ENCODE measurements at places on chromosomes 7 and 10.

DNA sequence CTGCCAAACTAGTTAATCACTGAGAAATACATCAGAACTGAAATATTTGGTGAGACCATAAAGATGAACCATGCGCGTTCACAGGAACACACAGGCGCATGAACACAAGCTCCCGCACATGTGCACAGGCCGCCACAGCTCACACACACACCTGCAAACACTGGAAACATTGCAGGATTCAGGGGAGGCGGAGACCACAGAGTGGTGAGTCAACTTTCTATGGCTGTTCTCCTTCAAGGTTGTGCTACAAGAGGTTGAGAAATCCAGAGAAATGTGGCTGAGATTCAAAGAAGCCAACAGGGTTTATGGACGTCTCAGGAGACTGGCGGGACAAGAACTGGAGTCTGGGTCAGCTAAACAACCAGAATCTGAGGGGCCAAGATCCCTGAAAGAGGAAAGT is 17.8 kb downstream of the ESYT2 start:
- DNase-seq = peak; percentile 63

- DNase-seq = no peak
These were observed 125.8 kb upstream of the PTN start for GRCh38 chr7:137469191-137469811.

DNA sequence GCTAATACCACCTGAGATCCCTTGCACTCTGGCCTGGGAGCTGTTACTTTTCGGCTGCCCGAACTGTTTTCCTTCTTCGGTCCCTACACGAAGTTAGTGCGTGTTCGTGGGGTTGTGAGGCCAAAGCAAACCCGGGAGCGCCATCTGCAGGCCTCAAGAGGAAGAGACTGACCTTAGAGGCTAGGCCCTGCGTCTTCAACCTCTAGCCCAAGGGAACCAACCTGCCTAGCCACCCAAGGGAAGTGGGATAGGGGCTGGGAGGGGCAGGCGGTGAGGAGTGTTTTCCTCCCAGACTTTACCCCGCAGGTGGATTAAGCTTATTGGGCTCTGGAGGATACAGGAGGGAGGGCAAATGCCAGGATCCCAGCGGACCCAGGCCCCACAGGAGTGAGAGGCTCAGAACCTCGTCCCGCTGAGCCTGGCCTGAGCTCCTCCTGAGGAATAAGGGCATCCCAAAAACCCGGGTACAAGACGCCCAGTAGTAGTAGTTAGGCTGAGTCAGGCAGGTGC is 1.7 kb upstream of the PAX2 start:
- peak; percentile 41 for DNase-seq

DNA sequence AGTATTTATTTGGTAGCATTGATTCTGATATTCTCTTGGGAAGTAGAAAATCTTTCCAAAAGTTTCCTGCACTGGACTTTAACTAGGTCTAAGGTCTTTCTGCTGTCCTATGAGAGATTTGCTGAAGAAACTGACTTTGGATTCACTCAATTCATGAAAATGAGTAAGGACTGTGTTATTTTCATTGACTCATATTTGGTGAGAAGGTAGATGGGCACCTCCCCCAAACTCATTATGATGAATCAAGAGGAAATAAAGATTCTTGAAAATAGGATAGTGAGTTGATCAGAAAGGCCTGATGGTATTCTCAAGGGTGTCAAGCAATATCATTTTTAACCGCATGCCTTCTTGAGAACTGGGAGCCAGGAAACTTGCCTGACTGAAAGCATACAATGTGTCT is 110.3 kb downstream of the RNF133 start:
- DNase-seq = peak; percentile 6

DNA sequence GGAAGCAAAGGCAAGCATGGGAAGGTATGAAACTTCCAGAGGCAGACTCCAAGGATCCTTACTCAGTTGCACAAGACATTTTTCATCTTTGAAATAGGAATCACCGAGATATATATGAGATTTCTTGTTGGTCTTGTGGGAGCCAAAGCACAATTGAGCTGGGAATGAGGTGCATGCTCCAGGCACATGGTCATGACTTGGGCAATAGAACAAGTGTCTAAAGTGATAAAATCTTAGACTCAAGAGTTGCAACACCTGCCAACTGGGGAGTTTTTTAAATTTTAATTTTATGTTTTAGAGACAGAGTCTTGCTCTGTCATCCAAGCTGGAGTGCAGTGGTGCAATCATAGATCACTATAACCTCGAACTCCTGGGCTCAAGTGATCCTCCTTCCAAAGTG is 169.5 kb upstream of the ADCY1 start:
- no peak for DNase-seq

- DNase-seq = no peak
These were observed 135.0 kb upstream of the PDLIM1 start for GRCh38 chr10:95425592-95426465.

- no peak for DNase-seq
These were observed 75.8 kb downstream of the AGMO start for GRCh38 chr7:15485998-15486397.

GRCh38 chr10:13168781-13169180 is 7.4 kb downstream of the MCM10 start:
- DNase-seq = no peak

DNA sequence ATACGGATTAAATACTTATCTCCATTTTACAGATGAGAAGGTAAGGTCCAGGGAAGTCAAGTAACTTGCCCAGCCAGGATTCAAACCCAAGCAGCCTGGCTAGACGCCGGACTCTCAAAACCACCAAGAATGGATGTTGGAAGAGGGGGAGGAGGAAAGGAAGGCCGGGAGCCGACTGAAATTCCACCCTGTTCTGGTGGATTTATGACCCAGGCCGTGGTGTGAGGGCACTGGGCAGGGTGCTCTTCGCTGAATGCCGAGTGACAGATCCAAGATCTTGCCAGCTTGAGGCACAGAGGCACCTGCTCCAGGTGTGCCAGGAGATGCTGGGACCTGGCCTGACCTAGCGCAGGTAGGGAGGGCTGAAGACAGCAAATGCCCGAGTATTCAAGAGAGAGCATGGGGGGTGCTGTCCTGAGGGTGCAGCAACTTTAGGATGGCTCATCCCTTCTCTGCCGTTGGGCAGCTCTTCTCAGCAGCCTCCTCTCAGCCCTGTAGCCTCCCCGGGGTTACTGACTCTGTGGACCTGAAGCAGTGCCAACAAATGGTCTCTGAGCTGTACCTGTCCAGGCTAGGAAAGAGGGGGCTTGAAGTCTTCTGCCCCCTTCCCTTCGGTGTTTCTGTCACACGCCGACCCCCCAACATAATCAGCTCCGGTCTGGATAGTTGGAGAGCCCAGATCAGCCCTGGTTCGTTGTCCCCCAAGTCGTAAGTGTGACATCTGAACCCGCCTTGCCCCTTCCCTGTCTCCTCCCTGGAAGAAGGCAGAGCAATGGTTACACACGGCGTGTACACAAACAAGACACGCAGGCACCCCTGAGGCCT is 713 bp downstream of the LOXL4 start:
- no peak for DNase-seq

DNA sequence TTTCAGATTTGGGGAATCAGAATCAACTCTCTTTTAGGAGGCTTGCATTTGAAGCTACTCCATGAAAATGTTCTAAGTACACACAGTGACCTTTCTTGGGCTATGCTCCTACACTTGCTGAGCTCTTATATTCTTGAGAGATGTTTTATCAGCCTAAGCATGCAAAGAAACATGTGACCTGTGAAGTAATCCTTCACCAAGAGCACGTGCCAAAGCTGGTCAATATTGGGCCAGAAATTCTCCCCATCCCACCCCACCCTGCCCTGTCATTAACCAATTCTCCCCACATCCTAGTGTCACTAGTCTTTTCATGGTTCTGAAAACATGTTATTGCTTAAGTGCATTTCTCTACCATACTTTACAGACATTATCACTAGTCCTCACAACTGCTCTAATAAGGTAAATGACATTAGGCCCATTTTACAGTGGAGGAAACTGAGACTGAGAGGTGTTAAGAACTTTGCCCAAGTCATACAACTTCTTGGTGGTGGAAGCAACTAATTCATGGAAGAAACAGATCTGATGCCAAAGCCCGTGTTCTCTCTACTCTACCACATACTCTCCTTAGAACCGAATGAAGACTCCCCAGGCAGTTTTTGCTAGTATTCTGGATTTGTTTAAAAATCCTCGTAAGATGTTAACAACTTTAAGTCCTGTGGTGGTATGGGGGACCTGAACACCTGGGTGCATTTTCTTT is 200.6 kb downstream of the PTEN start:
- no peak for DNase-seq

Measured in fibroblast of skin of abdomen (primary cell).